Fibroblast of pulmonary artery (primary cell): ENCODE measurements at places on chromosomes 2 and 18.

DNA sequence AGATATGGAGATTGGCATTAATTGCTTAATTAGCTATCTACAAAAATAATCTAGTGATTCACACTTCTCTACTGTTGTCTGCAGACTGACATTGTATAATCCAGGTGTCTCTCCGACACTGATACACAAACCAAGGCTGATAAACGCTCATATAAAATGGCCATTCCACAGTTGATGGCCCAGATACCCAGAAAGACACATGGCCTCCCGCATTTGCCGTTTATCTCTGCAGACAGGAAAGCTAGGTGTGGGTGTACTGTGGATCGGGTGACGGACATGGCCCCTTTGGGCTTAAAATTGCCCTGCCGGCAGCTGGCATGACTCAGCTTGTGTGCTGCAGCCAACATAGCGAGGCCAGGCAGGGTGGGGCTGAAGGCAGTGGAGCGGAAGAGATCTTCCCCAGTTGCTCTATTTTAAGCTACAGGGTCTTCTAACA is 18.5 kb downstream of the PMAIP1 start:
- DNase-seq: peak; percentile 59

GRCh38 chr2:21453723-21454450 is 330.1 kb downstream of the TDRD15 start:
- DNase-seq: no peak

GRCh38 chr2:241746084-241746483 is 11.7 kb downstream of the D2HGDH start:
- DNase-seq: no peak

DNA sequence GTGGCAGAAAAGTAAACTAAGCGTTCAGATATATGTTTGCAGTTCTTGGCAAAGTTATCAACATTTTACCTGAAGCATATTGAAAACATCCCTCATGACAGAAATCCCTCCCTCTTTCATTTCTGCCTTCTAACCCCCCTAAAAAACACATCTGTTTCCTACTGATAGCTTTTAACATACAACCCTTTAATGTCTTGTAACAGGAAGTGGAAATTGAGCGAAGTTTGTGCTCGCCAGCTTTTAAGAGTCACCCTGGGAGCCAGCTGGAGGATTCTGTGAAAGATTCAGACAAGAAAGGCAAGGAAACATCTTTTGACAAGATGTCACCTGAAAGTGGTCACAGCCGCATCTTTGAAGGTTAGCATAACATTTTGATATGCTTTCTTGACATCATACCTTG is 247.4 kb downstream of the XIRP2 start:
- DNase-seq: peak; percentile 21

DNA sequence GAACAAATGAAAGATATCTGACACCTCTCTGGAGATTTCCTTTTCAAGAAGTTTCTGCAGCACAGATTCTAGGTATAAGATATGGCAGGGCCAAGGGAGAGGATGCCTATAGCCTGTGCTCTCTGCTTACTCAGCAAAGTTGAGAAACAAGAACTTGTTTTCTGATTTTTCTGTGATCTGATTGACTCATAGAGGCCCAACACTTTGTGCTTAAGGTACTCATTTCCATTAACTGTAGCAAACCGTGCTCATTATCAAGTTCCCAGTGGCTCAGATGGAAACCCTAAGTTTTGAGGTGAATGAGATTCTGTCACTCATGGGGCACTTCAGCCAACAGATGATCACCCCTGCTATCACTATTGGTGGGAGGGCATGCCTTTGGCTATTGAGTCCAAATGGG is 124.3 kb downstream of the SP100 start:
- no peak for DNase-seq

- no peak for DNase-seq
Measured at GRCh38 chr2:105377871-105378270, 21.0 kb downstream of the FHL2 start.

DNA sequence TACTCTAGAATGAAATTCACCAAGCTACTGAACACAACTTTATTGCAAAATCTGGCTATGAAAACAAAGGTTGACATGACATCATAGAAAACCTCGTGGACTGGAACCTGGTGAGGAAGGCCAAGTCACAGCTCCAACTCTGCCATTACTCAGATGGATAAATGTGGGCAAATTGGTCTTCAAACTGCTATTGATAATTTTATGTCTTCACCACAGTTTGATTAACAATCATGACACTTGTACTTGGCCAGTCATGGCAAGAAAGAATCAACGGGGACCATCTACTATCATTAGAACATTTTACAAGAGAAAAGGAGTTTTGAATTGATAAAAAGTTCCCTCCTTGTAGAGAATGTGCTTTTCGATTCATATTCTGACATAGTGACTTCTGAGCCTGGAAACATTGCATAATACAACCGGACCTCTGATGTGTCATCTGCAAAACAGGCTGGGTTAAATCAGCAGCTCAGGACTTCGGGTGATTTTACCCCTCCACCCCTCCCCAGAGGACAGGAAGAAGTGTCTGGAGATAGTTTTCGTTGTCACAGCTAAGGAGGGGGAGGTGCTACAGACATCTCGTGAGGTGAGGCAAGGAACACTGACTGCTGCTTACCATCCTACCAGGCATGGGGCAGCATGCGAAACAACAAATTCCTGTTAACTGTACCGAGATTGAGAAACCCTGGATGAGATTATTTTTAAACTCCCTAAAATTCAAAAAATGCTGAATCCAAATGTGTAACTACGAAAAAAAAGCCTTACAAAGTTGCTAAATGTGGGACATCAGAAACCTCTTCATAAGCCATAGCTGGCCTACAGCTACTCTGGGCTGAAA is 8.4 kb downstream of the L3MBTL4 start:
- DNase-seq: peak; percentile 14

GRCh38 chr2:169320561-169320960 is 41.8 kb downstream of the LRP2 start:
- DNase-seq: no peak

DNA sequence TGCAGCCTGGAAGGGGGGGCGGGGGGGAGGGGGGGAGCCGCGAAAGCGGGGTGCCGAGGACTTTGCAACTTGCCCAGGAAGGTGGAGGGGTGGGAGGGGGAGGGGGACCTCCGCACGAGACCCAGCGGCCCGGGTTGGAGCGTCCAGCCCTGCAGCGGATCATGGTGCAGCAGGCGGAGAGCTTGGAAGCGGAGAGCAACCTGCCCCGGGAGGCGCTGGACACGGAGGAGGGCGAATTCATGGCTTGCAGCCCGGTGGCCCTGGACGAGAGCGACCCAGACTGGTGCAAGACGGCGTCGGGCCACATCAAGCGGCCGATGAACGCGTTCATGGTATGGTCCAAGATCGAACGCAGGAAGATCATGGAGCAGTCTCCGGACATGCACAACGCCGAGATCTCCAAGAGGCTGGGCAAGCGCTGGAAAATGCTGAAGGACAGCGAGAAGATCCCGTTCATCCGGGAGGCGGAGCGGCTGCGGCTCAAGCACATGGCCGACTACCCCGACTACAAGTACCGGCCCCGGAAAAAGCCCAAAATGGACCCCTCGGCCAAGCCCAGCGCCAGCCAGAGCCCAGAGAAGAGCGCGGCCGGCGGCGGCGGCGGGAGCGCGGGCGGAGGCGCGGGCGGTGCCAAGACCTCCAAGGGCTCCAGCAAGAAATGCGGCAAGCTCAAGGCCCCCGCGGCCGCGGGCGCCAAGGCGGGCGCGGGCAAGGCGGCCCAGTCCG is 540 bp downstream of the SOX11 start:
- peak; percentile 7 for DNase-seq

GRCh38 chr2:134491022-134491421 is 227.8 kb downstream of the TMEM163 start:
- DNase-seq: no peak

DNA sequence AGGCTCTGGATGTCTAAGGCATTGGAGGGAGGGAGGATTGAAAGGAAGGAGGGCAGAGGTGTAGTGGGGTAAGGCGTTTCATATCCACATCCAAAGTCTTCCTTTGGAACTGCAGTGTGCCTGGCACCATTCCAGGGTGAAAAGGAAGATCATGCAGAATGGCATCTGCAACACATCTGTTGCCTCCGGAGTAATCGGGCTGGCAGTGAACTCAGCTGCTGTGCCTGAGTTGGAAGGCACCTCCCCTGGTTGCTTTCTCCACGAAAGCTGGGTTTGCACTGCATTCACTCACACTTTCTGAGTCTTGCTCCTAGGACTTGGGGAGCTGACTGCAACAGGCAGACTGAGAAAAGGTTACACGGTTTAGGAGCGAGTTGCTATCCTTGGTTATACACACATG is 30.3 kb upstream of the SEC11C start:
- no peak for DNase-seq

GRCh38 chr2:74540291-74540690 is 10.6 kb downstream of the HTRA2 start:
- no peak for DNase-seq

GRCh38 chr18:78455386-78455785 is 524.2 kb upstream of the SALL3 start:
- DNase-seq: no peak

GRCh38 chr2:199197448-199197847 is 260.3 kb downstream of the SATB2 start:
- no peak for DNase-seq

- no peak for DNase-seq
Measured at GRCh38 chr2:100060875-100061274, 81.5 kb downstream of the AFF3 start.

- DNase-seq: no peak
Measured at GRCh38 chr2:143934626-143935481, 585.1 kb downstream of the ZEB2 start.

DNA sequence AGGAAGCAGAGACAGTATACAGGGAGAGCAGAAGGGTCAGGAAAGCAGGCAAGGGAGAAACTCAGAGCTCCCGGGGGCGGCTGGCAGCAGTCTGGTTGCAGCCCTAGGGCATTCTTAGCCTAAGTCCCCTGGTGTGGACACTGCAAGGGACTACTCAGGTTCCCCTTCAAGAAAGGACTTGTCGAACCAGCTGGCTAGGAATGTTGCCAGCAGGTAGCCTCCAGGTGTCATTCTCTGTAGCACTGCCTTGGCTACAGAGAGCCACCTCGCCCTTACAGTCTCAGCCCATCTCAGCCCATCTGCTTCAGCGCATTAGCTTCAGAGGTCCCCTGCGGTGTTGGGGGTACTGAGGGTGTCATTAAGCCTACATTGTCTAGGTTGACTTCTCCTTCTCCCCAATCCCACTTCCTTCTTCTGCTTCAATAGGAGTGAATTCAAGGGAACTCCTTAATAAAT is 11.3 kb upstream of the TMSB10 start:
- no peak for DNase-seq

- DNase-seq: peak; percentile 66
Measured at GRCh38 chr2:146806364-146807005, 1038.3 kb upstream of the ACVR2A start.
